ENCODE measurements at places on chromosomes 2 and 18.

GRCh38 chr2:210577263-210578071, 21.1 kb downstream of the CPS1 start:
- DNase-seq = no peak

DNA sequence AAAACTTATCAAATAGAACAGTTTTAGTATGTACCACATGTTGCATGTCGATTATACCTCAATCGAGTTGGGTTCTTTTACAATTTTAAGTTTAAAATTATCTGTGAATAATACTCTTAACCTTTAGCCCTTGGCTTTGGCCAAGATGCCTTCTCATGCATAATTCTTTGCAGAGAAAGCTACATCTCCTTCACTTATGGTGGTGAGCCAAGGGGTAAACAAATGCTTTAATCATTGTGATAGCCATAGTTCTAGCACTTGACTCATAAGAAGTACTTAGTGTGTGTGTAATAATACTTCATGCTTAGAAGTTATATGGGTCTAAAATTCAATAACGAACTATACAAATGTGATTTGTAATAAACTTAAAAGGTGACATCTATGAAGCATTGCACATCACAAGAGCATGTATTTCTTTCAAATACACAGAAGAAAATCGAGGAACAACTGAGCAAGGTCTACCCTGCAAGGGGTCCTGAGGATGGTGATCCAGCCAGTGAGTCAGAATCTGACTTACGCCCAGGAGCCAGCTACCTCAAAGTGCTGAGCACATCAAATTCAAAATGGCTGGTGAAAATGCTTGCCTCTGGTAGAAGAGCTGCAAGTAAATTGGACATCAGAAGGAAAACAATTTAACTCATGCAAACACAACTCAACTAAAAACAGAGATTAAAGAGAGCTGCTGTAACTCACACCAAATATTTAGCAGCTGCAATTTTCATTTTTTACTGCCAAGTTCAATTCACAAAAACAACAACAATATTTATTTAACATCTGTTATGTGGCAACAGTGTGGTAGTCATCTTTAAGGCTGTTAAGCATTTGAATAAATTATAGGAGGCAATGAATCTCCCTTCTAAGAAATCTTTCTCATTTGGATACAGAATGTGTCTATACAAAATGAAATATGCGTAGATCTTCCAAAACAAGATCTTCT, 23.8 kb upstream of the TTC39C start:
- DNase-seq = no peak

DNA sequence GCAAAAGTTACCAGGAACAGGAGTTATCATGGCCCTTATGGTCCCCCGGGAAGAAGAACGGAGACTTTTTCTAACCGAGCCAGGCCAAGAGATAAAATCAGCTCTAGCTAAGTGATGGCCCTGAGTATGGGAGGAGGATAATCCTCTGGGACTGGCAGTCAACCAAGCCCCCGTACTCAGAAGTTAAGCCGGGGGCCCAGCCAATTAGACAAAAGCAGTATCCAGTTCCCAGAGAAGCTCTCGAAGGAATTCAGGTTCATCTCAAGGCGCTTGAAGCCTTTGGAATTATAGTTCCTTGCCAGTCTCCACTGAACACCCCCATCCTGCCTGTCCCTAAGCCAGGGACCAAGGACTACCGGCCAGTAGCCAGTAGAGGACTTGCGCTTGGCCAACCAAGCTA, 365.3 kb upstream of the TCF4 start:
- DNase-seq = no peak

DNA sequence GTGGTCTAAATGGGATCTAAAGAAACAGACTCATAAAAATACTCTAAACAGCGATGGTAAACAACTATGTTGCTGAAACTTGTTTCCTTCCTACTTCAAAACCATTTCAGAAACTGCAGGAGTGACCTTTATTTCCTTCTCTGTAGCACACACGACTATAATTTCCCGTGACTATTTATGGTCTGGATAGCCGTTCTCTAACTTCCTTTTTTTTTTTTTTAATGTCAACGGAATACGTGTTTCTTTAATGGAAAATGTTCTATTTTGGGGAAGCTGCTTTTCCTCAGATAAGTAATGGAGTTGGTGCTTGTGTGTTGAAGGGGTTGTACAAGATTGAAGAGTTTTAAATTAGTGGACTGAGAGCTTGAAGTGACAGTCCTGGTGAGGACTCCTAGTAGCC, 224.1 kb downstream of the PHLPP1 start:
- DNase-seq = no peak

DNA sequence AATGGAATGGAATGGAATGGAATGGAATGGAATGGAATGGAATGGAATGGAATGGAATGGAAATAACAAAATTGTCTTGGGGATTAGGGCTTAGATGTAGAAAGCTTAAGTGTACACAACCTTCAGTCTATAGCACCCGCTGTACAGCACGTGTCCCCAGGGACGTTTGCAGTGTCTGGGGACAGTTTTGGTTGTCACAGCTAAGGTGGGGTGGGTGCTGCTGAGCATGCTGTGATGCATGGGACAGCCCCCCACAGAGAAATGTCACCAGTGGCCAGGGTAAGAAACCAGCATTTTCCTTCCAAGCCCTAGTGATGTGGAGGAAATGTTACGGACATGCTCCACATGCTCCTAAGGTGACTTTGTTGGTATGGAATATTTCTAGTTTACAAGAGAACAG, 70.8 kb downstream of the SH3RF3 start:
- DNase-seq = no peak

- no peak for DNase-seq
Measured at GRCh38 chr18:74261053-74261713, 30.6 kb downstream of the CYB5A start.

- DNase-seq = no peak
Measured at GRCh38 chr2:232388324-232388891, 9.9 kb downstream of the ALPP start.

- DNase-seq = no peak
Measured at GRCh38 chr2:169709981-169710380, 15.7 kb downstream of the PHOSPHO2 start.

- DNase-seq = no peak
Measured at GRCh38 chr2:191863988-191864387, 17.1 kb upstream of the CAVIN2 start.

DNA sequence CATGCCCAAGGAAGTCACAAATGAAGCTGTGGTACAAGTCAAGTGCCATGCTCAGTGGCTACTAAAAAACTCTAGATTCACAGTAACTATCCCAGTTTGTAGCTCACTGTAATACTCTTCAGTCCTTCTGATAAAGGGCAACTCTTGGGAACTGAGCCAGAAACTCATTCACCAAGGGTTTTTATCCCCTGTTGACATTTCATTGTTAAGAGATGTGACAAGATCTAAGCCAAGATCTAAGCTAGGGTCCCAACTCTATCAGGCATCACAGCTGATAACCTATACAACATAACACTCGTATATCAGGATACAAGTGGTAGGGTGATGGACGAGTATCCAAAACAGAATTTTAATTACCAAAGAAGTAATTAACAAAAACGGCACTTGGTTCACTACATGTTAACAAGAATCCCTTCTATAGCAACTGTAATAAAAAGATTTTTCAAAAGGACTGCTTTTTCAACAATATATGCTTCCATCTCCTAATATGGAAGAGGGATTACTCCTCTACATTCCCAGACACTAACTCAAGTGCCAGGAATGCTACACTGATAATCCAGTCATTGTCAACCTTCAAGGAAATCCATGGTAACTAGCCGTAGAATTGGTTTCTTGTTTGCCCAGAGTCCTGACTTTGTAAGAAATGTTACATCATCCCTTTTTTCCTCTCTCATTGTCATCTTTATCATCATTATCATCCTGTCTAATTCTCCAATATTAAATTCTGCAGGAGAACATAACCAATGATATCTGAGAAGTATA, 111.7 kb downstream of the CDH2 start:
- no peak for DNase-seq

DNA sequence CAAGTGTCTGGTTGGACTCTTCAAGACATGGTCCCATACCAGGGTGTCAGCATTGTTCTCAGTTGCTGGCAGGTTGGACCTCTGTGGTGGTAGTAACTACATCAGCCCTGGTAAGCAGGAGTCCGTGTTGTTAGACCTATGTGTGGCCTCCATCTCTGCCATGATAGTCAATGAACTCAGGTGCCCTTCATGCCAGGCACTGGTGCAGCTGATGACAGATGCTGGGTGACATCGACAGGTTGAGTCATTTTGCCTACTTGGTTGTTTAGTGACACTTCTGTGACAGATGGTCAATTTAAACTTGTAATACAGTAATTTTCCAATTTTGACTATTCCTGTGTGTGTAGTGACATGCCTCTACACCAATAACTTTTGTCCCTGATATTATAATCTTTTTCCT, 189.7 kb downstream of the SP3 start:
- no peak for DNase-seq

DNA sequence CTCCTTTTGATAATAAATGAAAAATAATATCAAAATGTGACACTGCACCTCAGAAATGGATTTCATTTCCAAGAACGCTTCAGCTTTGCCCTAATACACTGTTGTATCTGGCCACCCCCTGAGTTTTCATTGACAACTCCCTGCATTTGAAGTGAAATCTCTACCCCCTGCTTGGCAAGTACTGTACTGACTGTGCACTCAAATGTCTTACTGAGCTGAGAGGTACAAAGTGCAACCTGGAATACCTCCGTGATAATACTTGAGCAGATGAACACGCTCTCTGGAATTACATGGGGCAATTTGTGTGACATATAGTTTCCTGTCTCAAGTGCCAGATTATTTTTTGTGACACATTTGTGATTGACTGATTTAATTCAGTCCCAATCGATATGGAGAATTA, 231.1 kb downstream of the LRP1B start:
- DNase-seq = no peak
